ENCODE measurements at places on chromosomes 5 and 9.

- no peak for DNase-seq
Observed at GRCh38 chr5:139079225-139079990, 118.8 kb downstream of the SIL1 start.

DNA sequence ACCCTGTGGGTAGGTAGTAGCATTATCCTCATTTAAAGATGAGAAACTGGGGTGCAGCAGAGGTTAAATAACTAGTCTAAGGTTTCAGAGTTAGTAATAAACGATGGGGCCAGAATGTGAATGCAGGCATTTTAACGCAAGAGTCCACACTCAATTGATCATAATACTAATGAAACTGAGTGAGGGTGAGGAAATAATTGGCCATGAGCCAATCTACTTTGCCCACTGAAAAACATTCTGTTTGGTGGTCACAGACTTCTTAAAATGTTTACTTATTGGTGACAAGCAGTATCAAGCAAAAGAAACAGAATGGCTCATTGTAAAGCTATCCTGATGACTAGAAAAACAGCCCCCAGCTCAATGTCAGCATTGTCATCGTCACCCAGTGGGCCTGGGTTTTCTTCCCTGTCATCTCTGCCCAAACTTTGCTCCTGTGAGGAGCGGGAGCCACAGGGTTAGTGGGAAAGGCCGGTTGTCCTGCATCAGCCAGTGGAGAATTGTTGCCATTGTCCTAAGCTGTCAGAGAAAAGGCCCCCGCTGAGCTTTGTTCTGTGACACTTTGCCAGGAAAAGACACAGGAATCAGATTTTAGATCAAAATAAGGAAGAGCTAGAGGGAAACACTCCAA lies 77.3 kb upstream of the MAN2A1 start:
- DNase-seq: no peak

DNA sequence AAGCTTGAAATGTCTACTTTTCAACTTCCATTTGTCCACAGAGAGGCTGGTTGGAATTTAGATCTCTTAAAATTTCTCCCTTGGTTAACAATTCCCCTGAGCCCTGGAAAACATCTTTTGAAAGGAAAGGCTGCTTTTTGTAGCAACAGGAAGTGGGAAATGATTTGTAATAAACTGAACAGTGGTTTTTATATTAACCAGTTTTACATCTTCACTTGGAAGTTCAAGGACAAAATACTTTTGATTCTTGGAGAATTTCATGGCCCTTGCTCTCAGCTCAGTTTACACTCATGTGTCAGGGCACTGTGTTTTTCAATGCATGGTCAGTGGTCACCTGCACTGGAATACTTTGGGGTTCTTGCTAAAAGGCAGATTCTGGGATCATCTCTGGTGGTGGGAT lies 9.9 kb downstream of the MLANA start:
- DNase-seq: no peak

GRCh38 chr5:127337876-127338275 lies 47.3 kb downstream of the MEGF10 start:
- DNase-seq: no peak

DNA sequence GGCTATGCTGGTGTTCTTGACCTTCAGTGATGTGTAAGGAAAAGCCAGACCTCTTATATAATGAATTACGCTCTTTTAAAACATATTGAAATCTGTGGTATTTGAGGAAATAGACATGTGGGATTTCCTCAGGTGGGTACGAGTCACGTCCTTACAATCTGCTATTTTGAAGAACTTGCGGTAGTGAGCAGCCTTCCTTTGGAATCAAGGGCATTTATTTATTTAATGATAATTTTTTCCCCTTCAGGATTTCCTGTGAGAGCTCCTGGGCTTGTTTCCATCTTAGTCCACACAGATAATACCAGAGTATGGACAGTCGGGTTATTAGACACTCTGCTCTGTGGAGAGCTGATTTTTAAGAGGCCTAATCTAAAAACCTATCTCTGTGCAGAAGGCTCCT lies 167.9 kb downstream of the ARHGEF28 start:
- DNase-seq: no peak

DNA sequence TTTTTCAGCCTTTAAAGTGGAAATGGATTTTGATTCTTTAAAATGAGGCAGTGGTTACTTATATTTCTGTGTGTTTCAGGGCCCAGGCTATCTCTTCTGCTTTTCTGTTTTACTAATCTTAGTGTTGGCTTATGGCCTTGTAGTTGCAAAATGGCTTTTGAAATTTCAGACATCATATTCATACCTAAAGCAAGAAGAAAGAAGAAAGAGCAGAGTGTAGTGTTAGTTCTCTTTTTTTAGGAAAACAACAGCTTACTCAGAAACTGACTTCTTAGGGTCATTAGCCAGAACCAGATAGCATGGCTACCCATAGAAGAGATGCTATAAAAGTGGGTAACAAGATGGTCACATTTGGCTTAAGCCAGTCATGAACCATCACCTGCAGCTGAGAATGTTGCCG lies 20.9 kb downstream of the ZBED3 start:
- DNase-seq: no peak

DNA sequence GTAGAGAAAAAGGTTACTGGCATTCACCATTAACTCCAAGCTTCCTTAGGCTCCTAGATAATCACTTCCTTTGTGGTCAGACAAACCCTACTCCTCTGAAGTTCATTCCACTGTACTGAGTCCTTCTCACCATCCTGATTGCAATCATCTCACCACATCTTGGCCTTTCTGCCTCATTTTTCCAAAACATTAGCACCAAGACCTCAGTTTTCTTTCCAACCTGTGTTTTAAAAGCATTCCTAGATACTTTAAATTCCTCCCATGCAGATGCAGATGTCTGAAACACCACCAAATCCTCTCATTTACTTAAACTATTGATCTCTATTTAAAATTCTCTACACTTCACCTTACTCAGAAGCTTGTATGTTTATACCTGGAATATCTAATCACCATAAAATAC lies 961.3 kb upstream of the CTNND2 start:
- DNase-seq: no peak

DNA sequence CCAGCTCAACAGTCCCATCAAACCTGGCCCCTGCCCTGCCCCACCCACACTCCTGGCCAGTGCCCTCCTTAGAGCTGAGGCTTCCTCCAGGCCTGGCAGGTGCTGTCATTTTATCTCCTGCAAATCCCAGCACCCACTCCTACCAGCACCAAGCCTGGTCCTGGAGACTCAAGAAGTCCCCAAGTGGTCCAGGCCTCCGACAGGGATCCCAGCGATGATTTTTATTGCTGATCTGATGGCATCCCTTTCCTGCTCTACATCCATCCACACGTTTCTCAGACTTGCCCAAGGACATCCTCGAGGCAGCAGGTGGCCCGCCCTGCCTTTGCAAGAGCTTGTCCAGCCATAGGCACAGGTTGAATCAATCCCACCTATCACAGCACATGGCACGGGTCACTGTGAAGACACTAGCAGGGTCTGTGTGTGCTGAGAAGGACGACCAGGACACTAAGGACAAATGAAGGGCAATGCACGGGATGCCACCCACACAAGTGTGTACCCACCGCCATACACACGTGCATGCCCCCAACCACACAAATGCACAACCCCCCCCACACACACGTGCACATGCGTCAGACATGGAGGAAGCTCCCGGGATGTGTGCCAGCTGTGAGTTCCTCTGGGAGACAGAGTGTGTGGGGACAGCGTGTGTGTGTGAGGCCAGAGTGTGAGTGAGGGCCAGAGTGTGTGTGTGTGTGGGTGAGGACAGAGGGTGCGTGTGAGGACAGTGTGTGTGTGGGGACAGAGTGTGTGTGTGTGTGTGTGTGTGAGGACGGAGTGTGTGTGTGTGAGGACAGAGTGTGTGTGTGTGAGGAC lies 62.4 kb upstream of the UBAC1 start:
- DNase-seq: no peak

DNA sequence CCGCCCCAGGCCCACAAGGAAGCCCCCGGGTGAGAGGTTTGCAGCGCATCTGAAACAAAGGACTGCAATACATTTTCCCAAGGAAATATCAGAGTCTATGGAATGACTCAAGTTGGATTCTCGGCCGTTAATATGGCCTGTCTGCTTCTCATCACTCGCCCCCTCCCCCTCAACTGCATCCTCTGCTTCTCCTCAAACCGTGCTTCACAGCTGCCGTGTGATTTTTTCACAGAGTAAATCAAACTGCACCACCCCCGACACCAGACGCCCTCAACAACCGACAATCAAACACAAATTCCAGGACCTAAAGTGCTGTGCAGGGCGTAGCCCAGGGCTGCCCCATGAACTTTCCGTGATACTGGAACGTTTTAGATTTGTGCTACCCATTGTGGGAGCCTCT lies 176.9 kb downstream of the ROR2 start:
- no peak for DNase-seq

DNA sequence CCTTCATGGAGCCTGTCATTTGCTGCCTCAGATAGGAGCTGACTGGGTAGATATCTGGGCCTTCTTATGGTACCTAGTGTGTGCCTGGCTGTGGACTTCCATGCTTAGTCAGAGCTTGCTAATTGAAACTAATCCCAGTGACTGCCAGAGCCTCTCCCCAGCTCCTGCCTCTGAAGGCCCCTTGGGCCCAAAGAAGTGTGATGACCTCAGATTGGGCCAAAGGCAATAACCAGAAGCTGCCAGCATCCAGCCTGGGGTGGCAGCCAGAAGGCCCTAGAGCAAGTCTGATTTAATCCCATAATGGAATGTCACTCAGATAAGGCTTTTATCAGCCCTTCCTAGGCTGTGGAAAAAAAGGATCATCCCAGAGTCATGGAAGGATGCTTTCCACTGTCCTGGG lies 17.1 kb upstream of the CDC23 start:
- no peak for DNase-seq

DNA sequence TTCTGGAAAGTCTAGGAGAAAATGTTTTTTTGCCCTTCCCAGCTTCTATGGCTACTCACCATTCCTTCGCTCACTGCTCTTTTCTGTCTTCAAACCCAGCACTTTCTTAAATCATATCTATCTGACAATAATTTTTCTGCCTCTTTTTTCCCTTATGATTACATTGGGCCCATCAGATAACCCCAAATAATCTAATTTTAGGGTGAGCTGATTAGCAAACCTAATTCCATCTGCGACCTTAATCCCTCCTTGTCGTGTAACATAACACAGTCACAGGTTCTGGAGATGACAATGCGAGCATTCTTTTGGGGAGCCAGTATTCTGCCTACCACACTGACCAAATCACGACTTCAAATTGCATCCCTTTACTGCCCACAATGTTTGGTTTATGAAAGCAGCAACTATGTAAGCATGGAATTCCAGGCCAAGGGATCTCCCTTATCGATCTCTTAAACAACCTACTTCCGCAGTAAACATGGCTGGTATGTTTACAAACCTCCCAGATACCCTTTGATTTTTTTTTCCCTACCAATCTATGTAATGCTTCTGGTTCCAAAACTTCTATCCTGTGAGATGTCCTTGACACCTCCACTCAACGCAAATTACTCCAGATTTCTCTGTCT lies 2122.2 kb downstream of the MAT2B start:
- no peak for DNase-seq

DNA sequence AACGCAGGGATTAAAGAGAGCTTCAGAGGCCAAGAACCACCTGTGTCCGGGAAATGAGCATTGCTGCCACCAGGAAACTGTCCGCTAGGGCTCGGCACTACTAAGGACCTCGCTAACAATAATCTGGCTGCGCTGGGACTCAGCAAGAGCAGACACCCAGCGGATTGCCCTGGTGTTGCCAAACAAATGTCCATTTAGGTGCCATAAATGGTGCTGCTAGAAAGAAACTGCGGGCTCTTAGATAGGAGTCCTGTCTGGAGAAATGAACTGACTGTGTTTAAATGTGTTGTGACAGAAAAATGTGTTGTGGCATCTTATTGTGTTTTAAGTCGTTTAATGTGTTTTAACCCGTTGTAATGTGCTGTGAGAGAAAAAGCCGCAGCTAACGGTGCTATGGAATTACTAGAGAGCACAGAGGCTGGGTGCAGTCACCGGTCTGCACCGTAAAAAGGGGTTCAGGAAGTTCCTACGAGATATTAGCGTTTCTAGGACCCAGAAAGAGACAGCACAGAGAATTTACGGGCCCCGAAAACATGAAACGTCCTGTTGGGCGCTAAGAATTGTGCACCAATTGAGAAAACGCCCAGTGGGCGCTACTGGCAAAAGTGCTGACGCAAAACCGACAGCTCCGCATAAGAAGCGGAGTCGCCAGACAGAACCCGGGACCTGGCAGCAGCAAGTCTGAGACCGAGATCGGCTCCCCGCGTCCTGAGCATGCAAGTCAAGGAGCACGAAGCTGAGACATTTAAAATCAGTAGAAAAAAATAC lies 90.6 kb downstream of the ANXA2R start:
- peak; percentile 69 for DNase-seq

GRCh38 chr9:93575796-93576257 lies 557 bp upstream of the PHF2 start:
- peak; percentile 52 for DNase-seq

- no peak for DNase-seq
Observed at GRCh38 chr5:170414786-170415185, 25.6 kb upstream of the KCNMB1 start.

GRCh38 chr5:139658501-139658927 lies 10.4 kb downstream of the CXXC5 start:
- DNase-seq: no peak

DNA sequence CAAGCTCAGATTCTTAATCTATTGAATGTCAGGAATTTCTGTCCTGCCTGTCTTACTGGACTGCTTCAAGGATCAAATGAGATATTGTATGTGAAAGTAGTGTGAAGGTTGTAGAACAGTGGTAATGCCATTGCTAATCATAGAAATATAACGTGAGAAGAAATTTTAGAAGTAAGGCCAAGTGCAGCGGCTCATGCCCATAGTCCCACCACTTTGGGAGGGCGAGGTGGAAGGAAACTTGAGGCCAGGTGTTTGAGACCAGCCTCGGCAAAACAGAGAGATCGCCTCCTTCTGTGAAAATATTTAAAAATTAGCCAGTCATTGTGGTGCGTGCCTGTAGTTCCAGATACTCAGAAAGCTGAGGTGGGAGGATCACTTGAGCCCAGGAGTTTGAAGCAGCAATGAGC lies 5.1 kb upstream of the HSPA5 start:
- no peak for DNase-seq

DNA sequence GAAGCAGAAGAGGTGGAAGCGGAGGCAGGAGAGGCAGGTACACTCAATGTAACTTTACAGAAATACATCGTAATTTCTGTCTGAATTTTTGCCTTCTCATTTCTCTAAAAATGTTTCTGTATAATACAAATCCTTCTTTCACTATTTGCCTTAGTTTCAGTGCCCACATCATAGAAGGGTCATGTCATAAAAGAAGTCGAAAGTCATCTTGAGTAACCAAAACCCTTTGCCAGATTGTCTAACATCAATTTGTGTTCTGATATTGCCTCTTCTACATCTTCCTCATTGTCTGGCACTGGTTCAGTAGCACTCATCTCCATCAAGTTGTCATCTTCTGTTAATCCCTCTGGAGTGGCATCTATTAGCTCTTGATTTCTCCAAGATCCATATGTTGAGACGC lies 6.2 kb upstream of the CYFIP2 start:
- DNase-seq: peak; percentile 4

DNA sequence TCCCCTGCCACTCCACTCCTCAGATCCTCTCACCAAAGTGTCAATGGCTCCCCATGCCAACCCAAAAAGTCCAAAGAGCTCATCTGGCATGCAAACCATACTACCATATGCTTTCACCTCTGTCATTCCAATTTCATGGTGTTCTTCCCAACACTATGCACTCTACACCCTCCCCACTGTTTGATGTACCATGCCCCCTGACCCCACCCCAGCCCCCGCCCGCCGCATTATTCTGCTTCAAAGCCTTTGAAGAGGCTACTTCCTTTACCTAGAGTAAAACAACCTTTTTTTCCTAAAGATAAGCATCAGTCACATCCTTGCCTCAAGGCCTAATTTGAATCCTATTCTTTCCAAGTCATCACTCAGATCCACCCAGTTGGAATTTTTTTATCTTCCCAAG lies 226.3 kb downstream of the DEPDC1B start:
- DNase-seq: no peak

GRCh38 chr5:9653811-9654210 lies 23.7 kb upstream of the TAS2R1 start:
- no peak for DNase-seq

All from activated naive CD4-positive, alpha-beta T cell treated with anti-CD3 and anti-CD28 coated beads for 36 hours (primary cell).